ENCODE measurements at places on chromosomes 4 and X.
A peak's percentile ranks its signal among the peaks of the same experiment; 100 is the strongest.

- DNase-seq: no peak
Observed at GRCh38 chr4:41285864-41286235, 29.1 kb downstream of the UCHL1 start.

DNA sequence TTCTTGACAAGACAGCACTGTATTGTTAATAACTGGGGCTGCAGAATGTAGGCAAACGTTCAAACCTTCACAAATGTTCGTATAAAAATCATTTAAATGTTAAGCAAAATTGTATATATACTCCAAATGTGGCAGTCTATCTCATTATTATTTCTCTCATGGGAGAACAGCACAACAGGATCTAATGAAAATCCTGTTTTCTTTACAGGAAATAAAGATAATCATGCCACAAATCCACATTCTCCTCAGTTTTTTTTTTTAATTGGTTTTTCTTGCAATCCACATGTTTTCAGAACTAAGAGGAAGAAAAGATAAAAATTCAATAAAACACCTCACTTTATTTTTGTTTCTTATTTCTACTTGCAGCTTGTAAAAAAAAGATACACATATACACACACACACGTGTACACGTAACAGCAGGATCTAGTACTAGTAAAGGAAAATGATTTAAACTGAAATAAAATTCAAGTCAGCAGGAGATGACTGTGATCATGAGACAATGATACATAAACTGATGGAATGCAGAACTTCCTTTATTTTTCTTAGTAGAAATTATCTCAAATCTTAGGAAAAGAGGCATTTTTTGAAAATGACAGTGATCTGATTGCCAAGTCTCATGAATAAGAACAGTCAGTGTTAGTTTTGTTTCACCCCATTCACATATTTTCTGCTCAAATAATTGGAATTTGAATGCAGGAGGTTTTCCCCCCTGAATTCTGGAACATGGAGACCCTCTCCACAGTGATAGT, 11.3 kb downstream of the APBB2 start:
- DNase-seq: no peak

GRCh38 chr4:151894246-151894645, 133.4 kb upstream of the GATB start:
- DNase-seq: no peak

DNA sequence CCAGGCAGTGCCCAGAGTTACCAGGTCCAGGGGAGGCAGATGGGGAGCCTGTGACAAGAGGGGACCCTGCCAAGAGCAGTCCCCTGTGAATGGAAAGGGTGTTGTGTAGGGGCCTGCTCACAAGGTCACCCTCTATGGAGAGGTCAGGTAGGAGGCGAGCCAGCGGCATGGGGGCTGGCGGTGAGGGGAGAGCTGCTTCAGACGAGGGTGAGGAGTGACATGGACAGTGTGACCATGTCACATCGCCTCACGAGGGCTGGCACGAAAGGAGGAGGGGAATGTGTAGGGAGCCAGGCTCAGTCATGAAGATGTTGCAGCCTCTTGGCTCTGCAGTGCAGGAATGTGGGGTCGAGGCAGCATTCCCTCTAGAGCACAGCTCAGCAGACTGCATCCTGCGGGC, 29.6 kb downstream of the CLCN4 start:
- no peak for DNase-seq

GRCh38 chr4:91909963-91910362, 393.8 kb upstream of the GRID2 start:
- DNase-seq: no peak

DNA sequence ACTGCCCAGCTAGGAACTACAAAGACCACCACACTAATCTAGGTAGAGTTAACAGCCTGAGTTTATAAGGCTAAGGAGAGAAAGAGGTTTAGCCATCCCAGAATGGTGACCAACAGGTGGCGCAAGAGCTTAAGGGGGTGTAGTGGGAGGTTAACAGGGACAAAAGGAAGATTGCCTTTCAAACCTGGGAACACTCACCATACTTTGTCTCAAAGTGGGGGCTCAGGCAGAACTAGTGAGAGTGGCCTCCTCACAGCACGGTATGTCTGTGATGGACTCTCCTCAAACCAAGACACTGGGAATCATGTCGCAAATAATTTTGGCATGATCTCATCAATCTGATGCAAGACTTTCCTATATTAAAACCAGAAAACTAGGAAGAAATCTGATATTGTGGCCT, 23.4 kb downstream of the CCNI start:
- DNase-seq: peak; percentile 18

DNA sequence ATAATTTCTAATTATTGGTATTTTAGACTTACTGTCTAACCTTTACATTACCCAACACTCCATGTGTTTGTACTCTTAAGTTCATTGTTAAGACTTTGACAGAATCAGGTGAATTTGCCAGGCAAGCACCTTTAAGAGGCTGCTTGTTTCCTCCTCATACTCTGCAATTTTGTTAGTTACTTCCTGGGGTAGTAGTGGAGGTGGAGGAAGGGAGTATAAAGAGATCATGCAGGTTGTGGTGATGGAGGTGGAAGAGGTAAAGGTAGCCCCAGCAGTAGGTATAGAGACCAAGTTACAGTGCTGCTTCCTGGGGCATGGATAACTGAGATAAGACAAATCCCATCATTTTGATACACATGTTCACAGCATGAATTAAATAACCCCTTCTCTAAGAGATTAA, 6.7 kb downstream of the WDR44 start:
- no peak for DNase-seq

DNA sequence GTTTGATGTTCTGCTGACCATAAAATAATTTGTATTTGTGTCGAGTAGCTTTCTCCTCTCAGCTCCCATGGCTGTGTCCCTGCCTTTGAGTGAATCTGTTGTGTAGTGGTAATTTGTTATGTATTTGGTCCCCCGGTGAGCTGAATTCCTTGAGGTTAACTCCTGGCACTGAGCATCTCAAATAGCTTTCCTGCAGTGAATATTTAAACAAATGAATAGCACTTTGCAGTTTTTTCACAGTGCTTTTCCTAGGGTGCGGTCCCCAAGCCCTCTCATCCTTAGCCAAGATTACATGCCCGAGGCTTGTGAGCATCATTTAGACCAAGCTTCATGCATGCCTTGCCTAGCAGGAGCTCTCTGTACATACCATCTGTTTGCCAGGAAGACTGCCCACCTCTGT, 74.2 kb downstream of the CLDN34 start:
- DNase-seq: no peak

DNA sequence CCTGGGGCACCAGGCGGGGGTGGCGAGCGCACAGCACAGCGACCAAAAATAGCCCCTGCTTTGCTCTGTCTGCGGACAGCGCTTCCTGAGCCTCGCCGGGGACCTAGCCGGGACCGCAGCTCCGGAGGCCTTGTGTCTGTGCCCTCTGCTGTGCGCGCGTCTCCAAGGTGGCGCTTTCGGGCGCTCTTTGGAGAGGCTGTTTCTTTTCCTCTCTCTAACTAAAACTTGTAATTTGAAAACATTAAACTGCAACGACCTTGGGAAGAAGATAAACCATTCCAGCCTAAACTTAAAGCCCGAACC, 3.4 kb downstream of the ARX start:
- no peak for DNase-seq

- DNase-seq: no peak
Observed at GRCh38 chr4:37475087-37475486, 211.1 kb downstream of the RELL1 start.

DNA sequence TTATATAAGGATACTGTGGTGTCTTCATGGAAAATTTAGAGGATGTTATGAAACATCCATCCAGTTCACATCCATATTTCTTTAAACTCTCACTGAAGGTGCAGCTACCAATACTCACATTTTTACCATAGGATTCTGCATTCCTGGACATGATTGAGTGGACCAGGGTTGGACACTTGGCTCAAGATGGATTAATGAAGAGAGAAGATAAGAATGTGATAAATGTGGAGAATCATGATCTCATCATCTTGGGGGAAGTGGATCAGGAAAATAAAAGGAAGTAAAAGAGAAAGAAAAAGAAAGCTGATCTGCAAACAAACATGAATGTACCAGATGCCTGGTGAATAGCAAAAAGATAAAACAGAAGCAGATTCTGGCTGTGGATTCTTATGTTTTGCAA, 175.4 kb downstream of the NPFFR2 start:
- DNase-seq: no peak

DNA sequence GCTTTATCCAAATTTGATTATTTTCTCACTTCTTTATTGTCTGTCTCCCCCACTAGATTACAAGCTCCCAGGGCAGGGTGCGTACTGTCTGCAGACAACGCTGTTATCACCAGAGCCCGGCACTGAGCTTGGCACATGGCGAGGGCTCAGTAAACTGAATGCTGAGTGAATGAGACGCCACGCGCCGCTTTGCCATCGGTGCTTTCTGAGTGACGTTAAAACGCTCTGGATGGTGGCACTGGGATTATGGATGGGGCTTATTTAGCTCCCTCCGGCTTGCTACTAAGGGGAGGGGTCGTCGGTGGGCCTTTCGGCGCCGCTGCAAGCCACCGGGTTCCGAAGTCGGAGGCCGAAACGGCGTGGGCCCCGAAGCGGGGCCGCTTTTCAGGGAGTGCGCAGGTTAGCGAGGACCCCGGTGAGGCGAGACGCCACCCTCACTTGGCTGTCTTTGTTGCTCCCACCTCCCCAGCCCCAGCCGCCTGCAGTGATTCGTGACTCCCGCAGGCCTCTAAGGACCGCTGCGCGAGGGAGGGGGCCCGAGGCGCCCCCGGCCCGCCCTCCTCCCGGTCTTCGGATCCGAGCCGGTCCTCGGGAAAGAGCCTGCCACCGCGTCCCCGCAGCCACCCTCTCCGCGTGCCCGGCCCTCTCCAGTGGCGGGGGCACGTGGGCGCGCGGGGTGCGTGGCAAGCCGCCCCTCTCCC, 569 bp upstream of the FHL1 start:
- DNase-seq: no peak

DNA sequence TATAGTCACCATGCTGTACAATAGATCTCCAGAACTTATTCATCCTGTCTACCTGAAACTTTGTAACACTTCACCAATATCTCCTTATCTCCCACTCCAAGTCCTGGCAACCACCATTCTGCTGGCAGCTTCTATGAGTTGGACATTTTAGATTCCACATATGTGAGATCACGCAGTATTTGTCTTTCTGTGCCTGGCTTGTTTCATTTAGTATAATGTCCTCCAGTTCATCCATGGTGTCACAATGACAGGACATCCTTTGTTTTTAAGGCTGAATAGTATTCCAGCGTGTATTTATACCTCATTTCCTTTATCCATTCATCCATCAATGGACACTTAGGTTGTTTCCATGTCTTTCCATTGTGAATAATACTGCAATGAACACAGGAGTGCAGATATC, 198.7 kb downstream of the QDPR start:
- DNase-seq: no peak

- no peak for DNase-seq
Observed at GRCh38 chrX:97638621-97639020, 754.9 kb downstream of the RPA4 start.

- DNase-seq: no peak
Observed at GRCh38 chr4:84258905-84259830, 239.9 kb downstream of the NKX6-1 start.

DNA sequence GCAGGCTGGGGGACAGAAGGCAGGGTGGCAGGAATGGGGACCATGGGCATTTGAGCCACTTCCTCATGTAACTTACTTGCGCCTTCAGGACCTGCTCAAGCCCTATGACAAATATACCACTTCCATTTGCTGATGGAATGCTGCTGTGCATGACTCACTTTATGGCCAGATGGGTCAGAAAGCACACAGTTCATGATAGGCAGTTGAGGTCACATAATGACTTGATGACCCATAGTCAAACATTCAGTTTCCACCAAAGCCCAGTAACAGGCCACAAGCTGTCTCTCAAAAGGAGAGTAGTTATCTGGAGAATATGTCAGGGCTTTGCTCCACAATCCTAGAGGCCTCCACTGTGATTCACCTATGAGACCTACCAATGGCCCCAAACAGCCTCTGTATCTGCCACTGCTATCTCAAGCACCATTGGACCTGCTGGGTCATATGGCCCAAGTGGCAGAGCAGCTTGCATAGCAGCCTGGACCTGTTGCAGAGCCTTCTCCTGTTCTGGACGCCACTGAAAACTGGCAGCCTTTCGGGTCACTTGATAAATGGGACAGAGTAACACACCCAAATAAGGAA, 5.3 kb upstream of the PAPSS1 start:
- DNase-seq: no peak

- no peak for DNase-seq
Observed at GRCh38 chrX:13252726-13253125, 67.1 kb downstream of the ATXN3L start.

DNA sequence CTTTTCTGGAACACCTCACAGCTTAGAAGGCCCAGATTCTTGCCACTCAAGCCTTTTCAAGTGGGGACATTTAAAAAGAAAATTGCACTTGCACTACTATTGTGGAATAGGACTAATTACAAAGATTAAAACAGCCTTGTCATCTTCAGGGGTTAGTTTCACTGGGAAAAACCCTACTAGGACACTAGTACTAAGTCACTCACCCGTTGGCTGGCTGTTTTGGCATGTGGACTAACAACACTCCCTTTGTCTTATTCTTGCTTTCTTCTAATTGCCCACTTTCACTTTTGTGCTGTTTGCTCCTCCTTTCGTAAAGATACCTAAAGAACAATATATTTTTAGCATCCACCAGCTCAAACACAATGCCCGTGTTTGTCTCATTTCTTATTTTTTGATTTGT, 200.9 kb upstream of the MID1 start:
- DNase-seq: no peak

All from stimulated activated CD4-positive, alpha-beta T cell treated with anti-CD3 and anti-CD28 coated beads, Interleukin-1b, Interleukin-23, amount 100 ng/mL, for 1 hour (primary cell).